CD4-positive, alpha-beta T cell treated with Interleukin-4 for 4 hours (primary cell): ENCODE measurements at places on chromosomes 6 and 20.

DNA sequence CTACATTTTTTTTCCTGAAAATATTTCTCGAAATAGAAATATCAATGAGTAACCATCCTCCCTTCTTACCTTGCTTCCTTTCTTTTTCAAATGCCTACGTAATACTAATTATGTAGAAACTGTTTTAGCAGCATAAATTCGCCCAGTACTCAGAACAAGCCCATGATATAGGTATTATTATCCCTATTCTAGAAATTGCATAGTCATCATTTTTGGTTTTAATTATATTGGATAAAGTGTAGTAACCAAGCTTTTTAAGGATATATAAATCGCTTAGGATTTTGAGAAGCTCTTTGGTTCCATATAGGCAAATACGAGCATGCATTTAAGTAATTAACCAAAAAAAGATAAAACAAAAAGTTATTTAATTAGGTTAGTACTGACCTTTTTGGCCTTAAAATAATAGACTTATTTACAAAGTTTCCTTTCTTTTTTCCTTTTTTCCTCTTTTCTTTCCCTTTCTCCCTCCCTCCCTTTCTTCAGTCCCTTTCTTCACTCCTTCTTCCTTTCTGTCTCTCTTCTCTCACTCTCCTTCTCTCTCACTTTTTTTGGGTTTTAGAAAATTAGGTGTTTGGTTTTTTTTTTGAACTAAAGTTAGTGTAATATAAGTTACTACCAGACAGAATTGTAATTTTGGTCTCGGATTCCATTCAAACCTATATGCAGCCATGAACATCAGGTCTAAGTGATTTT is 457.7 kb downstream of the RFPL4B start:
- no peak for DNase-seq

DNA sequence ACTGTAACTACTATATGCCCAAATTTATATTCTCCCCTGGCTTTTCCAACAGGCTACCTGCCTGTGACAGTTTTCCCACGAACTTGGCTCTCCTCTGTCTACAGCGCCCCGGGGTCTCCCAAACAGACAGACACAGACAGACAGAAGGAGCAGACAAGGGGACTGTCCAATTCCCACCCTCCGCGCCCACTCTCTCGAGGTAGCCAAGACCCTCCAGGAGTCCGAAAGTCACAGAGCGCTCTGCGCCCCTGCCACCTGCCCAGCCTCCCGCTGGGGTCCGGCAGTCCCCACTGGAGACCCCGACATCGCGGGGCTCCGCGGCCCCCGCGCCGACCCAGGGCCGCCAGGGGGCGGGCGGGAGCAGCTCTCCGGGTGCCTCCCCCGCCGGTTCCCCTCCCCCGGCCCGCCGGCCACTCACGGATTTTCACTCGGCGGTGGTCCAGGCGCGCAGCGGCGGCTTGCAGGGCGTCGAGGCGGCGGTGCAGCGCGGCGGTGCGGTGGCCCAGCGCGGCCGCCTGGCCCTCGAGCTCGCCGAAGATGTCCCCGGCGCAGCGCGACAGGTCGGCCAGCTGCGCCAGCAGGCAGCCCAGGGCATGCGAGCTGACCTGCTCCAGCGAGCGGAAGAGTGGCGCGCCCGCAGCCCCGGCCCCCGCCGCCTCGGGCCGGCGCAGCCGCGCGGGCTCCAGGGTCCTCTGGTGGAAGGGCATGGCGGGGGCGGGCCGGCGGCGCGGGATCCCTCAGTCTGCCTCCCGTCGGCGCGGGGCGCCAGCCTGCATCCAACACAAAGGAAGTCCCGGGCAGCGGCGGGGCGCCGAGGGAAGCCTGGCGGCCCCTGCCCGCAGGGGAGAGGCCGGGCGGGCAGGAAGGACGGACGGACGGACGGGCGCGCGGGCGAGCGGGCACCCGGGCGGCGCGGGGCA is 81.3 kb upstream of the CCDC28A start:
- peak; percentile 21 for DNase-seq

DNA sequence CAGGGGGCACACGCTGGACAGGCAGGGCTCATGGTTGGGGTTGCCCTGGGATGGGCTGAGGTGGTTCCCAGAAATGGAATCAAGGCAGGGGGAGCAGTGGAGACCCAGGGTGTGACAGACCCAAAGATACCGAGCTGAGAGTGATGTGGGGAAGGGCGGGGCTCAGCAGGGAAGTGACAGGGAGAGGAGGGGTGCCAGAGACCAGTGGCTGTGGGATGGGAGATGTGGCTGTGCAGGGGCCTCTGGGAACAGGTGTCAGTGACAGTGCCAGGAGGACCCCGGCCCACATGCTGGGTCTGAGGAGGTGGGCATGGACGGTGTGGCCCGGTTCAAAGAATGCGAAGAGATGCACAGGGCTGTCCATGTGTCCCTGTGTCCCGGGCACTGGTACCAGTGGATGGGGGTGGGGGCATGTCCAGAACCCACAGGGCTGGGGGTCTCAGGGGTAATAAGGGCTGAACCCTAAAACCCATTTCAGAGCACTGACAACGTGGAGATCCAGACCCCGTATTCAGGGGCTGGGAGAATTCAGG is 1.0 kb downstream of the CABLES2 start:
- DNase-seq: no peak

GRCh38 chr20:3163099-3164042 is 3.7 kb upstream of the FASTKD5 start:
- no peak for DNase-seq

DNA sequence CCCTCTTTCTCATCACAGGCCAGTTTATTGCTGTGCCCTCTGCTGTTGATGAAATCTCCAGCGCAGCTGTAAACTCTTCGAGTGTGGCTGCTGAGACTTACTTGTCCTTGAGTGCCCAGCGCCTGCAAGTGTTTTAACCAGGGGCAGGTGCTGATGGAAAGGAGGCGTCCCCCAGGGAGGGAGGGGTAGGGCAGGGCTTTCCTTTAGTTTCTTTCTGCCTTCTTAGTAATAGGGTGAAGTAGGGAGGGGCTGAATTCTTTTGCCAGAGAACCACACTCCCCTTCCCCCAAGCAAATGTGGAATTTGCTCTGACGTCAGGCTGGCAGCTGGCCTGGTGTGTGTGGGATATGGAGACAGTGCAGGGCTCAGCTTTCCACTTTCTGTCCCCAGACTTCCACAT is 61.2 kb downstream of the IGF2R start:
- DNase-seq: no peak

- DNase-seq: no peak
Measured at GRCh38 chr6:659716-660581, 3.0 kb upstream of the HUS1B start.

DNA sequence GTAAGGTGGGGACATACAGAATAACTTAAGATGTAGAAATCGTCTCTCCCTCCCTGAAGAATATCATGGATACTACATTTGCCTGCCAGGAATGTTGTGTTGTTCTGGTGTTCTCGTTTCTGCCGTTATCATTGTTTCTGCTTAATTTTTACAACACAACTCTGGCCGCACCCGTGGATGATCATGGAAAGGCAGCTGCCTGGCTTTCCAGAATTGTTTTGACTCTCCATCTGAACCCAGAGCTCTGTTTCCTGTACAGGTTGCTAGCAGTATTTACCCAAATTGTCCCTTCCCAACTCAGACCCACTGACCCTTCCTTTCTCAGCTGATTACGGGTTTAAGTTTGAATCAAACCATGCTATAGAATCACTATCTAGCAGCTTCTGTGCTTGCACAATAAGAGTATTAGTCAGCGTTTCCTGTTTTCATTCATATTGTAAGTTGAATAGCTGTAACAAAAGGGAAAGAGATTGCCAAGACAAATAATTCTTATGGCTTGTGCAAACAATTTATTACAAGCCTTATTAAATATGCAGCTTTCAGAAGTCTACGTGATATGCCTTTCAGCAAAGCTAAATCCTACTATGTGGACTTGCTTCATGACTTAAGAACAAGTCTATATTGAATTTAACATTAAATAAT is 139.0 kb downstream of the MTHFD1L start:
- peak; percentile 18 for DNase-seq

DNA sequence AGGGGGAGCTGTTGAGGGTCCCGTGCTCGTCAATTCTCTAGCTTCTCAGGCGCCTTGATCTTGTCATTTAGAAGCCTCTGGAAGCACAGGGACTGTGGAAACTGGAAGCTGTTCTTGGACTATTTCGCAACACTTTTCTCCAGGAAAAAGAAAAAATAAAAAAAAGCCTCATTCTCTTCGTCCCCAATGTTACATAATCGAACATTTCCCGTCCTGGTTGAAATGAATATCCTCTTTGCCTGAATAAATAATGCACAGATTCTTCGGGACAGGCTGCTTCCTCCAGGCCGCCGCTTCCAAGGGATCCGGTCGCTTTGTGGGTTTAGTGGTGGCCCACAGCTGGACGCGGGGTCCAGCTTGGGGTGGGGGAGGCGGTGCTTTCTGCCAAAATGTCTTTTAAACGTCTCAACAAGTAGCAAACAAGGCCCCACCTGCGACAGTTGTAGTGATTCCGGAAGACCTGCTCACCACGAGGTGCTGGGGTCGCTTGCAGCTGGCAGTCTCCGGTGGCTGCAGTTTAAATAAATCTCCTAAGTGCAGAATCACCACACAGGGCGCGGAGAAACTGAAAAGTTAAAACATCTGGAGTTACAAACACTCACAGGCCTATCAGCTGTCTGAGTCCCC is 125.9 kb upstream of the ESR1 start:
- no peak for DNase-seq

DNA sequence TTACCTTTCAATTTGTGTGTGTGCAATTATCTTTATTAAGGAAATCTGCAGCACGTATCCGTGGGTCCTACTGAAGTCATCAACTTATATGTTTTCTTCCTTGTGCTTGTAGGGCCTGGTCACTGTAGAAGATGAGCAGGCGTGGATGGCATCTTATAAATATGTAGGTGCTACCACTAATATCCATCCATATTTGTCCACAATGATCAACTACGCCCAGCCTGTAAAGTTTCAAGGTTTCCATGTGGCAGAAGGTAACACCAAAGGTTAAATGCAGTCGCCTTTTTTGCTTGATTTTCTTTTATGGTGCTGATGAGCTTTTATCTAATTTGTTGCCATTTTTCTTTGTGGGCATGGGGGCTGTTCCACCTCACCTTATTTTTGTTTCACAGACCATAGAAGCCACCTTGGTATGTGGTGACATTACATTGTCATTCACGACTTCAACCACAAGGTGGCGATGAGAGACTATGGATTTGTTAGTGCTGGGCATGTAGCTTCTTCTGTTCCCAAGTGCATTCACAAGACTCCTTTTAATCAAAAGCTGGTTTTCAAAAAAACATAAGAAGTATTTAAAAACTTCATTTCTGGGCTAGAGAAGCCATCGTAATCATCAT is 106.5 kb upstream of the LAMP5 start:
- peak; percentile 47 for DNase-seq

DNA sequence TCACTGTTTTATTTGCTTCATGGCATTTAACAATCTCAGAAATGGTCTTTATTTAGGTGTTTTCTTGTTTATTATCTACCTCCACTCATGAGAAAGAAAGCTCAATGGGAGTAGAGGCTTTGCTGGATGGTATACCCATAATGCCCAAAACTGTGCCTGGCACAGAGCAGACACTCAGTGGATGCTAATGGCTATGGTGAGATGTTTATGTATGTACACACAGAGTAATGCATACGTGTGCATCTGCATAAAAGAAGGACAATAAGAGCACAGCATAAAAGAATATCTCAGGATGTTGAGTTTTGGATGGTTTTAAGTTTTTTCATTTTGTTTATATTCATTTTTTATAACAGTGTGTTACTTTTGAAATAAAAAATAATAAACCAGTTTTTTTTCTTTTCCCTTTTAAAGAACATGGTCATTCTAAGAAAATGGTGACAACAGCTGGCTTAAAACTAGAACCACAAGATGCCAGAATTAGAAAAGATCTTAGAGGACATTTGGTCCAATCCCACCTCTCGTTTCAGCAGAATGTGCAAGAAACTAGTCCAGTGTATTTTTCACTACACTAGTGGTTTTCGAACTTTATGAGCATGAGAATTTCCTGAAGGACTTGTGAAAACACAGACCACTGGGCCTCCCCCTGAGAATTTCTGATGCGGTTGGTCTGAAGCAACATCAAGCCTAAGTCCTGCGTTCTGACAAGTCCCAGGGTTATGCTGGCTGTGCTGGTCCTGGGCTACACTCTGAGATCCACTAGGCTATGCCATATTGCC is 131.9 kb downstream of the FYN start:
- no peak for DNase-seq

- no peak for DNase-seq
Measured at GRCh38 chr6:32799740-32800139, 17.1 kb downstream of the HLA-DOB start.

DNA sequence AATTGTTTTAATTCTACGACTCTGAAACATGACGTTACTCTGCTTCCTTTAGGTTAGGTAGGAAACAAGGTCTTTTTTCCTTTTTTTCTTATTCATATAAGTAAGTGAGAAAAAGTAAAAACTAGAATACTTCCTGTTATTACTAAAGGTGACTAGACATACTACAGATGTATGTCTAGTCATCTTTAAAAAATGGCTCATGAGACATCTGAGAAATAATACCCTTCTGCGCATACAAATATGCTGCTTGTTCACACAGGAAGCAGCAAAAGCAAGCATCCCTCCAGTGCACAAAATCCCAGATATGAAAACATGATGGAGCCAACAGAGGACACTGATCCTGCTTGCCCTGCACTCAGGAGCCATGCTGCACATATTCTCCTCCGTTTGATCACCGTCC is 699.1 kb downstream of the EPM2A start:
- no peak for DNase-seq

- no peak for DNase-seq
Measured at GRCh38 chr6:144898741-144899140, 613.6 kb downstream of the UTRN start.
